ENCODE measurements at places on chromosomes 11 and 22. TPM values are rescaled to one million over a fixed set of nuclear protein-coding genes. Genes with fewer than 3 reads are reported as not detected.

The KDELR3 gene
- 1.5 TPM for total RNA-seq

The RIBC2 gene
- 0.25 TPM for total RNA-seq

The LYVE1 gene
- total RNA-seq, result 4.9 TPM

The F2 gene
- not detected for total RNA-seq

The OR51B4 gene
- total RNA-seq, result not detected

The BTG4 gene
- total RNA-seq, result not detected

The NCF4 gene
- total RNA-seq, result 0.74 TPM

The NCR3LG1 gene
- total RNA-seq, result 11.8 TPM

The NAA40 gene
- 15.5 TPM for total RNA-seq

The MFRP gene
- not detected for total RNA-seq

The POU2AF2 gene
- not detected for total RNA-seq

The CHRM4 gene
- 1.2 TPM for total RNA-seq

The ADM gene
- 14.5 TPM for total RNA-seq

The CHRDL2 gene
- 0.25 TPM for total RNA-seq

The OR52H1 gene
- not detected for total RNA-seq

The SPA17 gene
- 5.4 TPM for total RNA-seq

The CALCA gene
- not detected for total RNA-seq

The C11orf52 gene
- total RNA-seq, result not detected

The GLB1L2 gene
- 0.98 TPM for total RNA-seq

The HNRNPUL2 gene
- total RNA-seq, result 27.5 TPM

Measured in temporal lobe (tissue), 4 donors.